Common myeloid progenitor, CD34-positive (primary cell): ENCODE measurements at places on chromosomes 5 and 9.

- no peak for DNase-seq
Measured at GRCh38 chr9:126819482-126819881, 14.6 kb downstream of the ZBTB43 start.

GRCh38 chr9:113653746-113654604 lies 190.4 kb downstream of the RGS3 start:
- DNase-seq = no peak

DNA sequence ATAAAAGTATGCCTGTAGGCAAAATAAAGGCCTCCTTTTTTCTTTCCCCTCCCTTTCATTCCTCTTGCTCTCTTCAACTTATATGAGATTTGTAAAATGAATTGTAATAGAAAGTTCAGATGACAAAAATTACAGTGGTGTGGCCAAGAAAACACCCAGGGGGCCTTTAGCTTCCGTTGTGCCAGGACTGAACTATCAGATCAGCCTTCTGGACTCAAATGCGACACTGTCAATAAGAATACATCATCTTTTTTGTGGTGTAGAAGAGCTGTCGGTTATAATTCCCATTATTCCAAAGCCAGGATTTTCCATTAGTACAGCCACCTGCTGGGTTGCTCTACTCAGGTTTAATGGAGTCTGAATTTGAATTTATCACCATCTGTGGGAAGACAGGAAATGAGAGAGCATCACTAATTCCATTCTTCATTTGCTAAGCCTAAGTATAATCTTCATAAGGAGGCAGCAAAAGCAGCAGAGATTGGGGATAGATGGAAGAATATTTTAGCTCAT lies 443.4 kb downstream of the ANXA1 start:
- no peak for DNase-seq

- DNase-seq = peak; percentile 52
Measured at GRCh38 chr5:113678924-113679575, 165.6 kb downstream of the YTHDC2 start.

- DNase-seq = no peak
Measured at GRCh38 chr5:62729675-62730074, 151.1 kb downstream of the LRRC70 start.

- DNase-seq = no peak
Measured at GRCh38 chr9:36948051-36948450, 86.0 kb downstream of the PAX5 start.

DNA sequence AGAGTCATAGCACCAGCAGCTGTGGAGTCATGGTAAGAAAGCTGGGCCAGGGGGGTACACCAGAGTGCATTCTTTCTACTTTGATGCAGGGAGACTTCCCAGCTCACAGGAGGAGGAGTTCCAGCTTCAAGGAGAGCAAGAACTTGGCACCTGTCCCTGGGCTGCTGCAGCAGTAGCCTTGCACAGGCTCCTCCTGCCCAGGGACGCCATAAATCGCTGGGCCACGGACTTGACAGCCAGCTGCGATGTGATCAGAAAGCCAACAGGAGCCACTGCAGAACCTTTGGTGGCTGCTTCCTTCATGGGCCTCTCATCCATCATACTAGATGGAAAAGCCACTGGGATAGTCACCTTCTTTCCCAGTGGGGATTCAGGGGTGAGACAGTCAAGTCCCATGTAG lies 234.7 kb downstream of the NMUR2 start:
- DNase-seq = no peak

DNA sequence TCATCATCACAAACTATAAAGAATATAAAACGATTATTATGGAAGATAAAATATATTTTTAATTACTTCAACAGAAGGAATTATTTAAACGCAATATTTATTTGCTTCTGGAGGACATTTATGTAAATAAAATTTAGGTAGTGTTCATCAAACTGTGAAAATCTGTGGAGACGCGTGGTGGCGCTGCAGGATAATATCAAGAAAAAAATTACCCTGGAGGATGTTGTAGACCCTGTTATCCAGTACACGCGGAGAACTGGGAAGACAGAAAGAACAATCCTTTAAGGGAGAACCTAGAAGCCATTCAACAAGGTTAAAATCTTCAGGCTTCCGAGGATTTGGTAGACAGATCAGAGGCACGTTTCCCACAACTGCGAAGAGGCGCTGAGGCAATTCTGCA lies at the start of gene PCDHB12:
Gene PCDHB12 (plus strand): TSS at position 242 of the 400 bp plus-strand sequence. CDS start 189 bp downstream, outside the sequence.
- peak; percentile 4 for DNase-seq

DNA sequence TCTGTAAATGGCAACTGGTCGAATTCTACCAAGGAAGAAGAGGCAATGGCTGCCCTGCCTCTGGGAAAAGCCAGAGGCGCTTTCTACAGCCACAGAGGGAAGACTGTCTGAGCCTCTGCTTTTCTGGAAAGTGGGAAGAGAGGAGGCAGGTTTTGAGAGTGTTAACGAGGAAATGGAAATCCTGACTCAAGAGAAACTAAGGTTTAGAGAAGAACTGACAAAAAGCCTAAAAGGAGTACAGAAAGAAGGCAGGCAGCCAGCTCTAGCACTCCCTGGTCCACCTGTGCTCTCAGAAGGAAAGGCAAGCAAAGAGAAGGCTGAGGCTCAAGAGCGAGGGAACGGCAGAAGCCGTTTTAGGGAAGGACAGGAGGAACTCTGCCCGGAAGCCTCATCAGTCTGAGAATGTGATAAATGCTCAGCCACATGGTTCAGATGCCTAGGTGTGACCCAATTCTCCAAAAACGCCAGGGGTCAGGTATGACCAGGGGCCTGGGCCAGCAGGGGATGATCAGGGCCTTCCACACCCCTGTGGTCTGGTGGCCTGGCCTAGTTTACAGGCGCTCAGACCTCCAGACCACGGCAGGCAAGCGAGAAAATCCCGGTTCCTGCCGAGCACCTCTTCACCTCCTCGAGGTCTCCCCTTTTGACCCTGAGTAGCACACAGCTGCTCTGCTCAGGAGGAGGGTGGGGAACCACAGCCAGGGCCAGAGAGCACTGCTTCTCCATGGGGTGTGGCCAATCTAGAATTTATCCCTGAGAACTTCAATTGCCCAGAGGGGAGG lies 79.9 kb upstream of the FBXW11 start:
- no peak for DNase-seq

GRCh38 chr9:117018966-117019617 lies 332.0 kb downstream of the TRIM32 start:
- DNase-seq = no peak

- DNase-seq = no peak
Measured at GRCh38 chr5:101326766-101327165, 423.7 kb upstream of the ST8SIA4 start.

- DNase-seq = no peak
Measured at GRCh38 chr5:37667846-37668245, 172.0 kb downstream of the GDNF start.

- no peak for DNase-seq
Measured at GRCh38 chr9:8371686-8372085, 572.1 kb upstream of the DMAC1 start.

GRCh38 chr9:118643118-118643517 lies 726.1 kb downstream of the BRINP1 start:
- DNase-seq = no peak

- DNase-seq = no peak
Measured at GRCh38 chr5:31161781-31162181, 31.7 kb upstream of the CDH6 start.

DNA sequence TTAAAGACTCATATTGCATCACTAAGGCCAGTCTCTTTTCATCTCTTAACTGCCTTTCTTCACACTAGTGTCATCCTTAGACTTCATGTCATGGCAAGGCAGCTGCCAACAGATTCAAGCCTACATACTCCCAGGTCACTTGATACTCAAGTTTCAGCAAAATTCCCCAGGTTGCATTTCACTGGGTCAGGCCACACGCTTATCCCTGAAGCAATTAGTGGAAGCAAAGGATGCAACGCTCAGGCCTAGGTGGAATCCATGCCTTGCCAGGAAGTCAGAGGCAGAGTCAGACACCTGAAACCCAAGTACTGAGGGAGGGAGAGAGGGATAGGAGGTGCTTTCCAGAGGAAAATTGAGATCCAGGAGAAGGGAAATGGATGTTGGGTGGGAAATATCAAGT lies 28.9 kb downstream of the YIPF5 start:
- no peak for DNase-seq

GRCh38 chr5:87246061-87246460 lies 21.6 kb upstream of the RASA1 start:
- DNase-seq = no peak

DNA sequence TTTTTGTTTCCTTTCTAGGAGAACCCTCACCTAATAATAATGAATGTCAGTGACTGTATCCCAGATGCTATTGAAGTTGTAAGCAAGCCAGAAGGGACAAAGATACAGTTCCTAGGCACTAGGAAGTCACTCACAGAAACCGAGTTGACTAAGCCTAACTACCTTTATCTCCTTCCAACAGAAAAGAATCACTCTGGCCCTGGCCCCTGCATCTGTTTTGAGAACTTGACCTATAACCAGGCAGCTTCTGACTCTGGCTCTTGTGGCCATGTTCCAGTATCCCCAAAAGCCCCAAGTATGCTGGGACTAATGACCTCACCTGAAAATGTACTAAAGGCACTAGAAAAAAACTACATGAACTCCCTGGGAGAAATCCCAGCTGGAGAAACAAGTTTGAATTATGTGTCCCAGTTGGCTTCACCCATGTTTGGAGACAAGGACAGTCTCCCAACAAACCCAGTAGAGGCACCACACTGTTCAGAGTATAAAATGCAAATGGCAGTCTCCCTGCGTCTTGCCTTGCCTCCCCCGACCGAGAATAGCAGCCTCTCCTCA lies 87.1 kb downstream of the OSMR start:
- no peak for DNase-seq

DNA sequence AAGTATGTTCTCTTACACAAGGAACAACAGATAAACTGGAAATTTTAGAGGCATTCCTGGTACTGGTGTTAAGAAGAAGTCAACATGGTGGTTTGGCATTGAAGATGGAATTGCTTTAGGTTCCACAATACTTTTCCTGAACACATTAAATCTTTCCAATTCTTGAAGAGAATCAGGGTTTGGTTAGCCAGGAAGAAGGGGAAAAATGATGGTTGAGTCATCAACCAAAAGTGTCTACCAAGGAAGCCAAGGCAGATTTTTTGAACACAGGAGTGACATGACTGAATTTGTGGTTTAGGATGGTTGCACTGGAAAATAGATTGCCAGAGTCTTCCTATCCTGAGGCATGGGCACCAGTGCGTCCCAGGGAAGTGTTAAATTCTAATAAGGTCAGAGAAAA lies 433.4 kb downstream of the TMEM38B start:
- DNase-seq = no peak

- no peak for DNase-seq
Measured at GRCh38 chr5:135875567-135875966, 20.1 kb downstream of the IL9 start.

DNA sequence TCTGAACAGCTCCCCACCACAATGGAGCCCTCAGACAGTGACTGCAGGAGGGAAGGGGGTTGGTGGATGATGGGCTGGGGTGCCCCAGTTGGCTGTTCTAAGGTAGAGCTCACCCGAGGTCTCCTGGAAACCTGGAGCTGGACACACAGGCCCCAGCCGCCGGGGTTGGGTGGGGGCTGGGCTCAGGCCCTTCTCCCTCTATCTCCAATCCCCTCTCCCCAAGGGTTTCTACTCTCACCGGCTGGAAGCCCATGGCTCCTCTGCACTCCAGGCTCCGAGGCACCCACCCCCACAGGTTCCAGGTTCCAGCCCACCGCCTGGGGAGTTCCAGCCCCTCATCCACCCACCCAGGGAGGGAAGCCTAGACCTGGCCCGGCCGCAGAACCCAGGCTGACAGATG lies 766 bp downstream of the NR5A1 start:
- DNase-seq = no peak

- DNase-seq = peak; percentile 65
Measured at GRCh38 chr5:149735066-149735465, 5.0 kb downstream of the PPARGC1B start.

DNA sequence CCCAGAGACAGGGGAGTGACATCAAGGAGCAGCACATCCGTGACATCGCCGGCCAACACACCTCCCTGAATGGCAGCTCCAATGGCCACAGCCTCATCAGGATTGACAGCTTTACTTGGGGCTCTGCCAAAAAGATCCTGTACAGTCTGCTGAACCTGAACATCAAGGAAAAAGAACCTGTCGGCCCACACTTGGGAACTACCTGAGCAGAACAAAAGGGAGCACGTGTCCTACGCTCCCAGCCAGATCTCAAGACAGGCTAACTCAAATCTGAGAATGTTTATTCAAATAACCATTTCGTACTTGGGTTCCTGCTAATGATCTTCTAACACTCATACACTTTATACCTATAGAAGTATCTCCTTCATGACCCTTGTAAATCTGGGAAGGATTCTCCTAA lies 15.3 kb downstream of the HSPA9 start:
- no peak for DNase-seq

GRCh38 chr9:31824860-31825259 lies 559.6 kb upstream of the ACO1 start:
- DNase-seq = no peak

- no peak for DNase-seq
Measured at GRCh38 chr5:156366521-156366920, 39.6 kb downstream of the SGCD start.

DNA sequence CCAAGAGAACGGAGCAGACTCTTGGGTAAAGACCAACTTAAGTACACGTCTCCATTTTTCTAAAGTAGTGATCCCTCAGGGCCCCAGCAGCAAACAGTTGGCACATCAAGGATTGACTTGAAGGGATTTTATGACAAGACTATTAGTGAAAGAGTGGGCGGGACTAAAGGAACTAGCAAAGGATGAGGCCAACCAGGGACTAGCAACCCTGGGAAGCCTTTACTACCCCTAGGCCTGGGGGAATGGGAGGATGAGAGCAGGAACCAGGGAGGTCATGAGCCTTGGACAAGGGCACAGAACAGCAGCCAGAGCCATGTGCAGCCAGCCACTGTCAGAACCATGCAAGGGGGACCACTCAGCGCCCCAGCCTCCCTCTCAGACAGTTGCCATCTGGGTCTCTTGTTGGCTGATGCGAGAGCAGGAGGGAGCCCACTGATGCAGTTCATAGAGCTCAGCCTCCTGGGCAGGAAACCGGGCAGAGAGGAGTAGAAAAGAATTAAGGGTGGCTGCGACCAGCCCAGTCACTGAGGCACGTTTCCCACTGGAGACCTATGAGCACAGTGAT lies 28.1 kb downstream of the TGFBI start:
- no peak for DNase-seq

GRCh38 chr9:132985489-132985888 lies 7.0 kb downstream of the GFI1B start:
- DNase-seq = no peak

GRCh38 chr5:177328545-177329231 lies 17.0 kb upstream of the MXD3 start:
- no peak for DNase-seq

DNA sequence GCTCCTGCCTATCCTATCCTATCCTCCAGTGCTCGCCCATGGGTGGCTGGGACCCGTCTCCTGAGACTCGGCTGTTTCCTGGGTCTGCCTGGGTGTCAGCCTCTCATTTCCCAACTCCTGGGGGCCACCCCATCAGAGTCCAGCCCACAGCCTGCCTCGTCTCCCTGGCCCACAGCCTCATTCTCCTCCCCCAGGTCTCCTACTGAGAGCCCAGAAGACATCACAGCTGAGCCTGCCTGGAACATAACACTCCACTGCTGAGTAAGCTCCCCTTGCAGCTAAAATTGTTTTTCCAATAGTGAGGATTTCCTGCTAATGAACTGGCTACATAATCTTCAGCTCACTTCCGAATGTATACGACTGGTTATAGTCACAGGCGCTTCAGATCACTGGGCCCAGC lies 95.3 kb downstream of the TTLL11 start:
- DNase-seq = no peak
